ENCODE measurements at places on chromosomes 4 and X. TPM values are rescaled to one million over a fixed set of nuclear protein-coding genes. Genes with fewer than 3 reads are reported as not detected.
A peak's percentile ranks its signal among the peaks of the same experiment; 100 is the strongest.

The GPR143 gene
- total RNA-seq, result 7.9 TPM

The PFKFB1 gene
- total RNA-seq, result 0.31 TPM

The NALF2 gene
- total RNA-seq, result 11.2 TPM

The H2AZ1 gene
- total RNA-seq, result 811 TPM

GRCh38 chrX:45781901-45782553 is 581.4 kb upstream of the DIPK2B start:
- no peak for DNase-seq

GRCh38 chr4:74531963-74532794 is 87.2 kb downstream of the AREG start:
- DNase-seq, result peak; percentile 31

DNA sequence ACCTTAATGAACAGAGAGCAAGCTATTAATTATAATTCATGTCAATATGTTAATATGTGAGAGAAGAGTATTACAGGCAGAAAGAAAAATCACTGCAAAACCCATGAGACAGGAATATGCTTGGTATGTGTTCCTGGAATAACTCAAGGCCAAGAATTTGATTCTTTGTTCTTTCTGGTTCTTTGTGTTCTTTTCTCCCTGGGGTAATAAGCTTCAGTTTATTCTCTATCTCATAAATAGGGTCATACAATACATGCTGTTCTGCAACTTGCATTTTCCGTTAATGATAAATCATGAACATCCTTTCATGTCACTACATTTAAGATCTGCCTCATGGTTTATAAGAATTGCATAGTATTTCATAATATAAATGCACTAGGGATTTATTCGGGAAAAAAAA is 16.8 kb upstream of the THOC2 start:
- no peak for DNase-seq

- DNase-seq, result no peak
These were observed 40.8 kb downstream of the STK26 start for GRCh38 chrX:132063862-132064261.

DNA sequence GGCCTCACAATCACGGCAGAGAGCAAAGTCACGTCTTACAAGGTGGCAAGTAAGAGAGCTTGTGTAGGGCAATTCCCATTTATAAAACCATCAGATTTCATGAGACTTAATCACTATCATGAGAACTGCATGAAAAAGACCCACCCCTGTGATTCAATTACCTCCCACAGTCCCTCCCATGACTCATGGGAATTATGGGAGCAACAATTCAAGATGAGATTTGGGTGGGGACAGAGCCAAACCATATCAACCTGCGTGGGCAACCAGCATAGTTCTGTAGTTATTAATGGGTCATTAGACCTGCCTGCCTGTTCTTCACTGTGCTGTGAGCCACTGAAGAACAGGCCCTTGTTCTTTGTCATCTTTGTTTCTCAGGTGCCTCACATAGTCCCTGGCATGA is 593.7 kb upstream of the BOD1L1 start:
- DNase-seq, result no peak

DNA sequence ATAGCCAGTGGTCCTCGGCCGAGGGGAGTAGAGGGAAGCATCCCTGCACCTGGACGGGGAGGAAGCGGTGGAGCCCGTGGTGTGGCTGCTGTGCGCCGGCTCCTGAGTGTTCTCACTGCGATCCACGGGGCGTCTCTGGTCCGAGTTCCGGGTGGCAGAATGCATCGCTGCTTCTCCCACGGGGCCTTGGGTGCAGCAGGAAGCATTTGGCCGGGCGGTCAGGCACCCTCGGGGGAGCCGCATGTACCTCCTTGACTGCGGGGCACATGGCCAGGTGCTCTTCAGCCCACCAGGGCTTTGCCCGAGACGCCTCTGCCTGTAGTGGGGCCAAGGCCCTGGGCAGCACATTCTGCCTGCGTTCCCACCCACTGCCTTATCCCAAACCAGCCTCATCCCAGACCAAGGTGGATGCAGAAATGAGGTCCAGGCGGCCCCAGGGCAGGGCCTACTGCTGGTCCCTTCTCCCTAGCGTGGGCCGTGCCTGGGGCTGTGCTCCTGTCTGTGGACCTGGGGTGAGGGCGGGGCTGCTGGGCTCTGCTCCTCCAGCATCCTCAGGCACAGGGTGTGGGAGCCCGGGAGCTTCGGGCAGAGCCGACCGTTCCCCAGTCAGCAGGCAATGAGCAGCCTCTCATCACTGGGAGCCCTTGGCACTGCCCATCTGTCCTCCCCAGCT is 27.5 kb downstream of the NKX1-1 start:
- no peak for DNase-seq

DNA sequence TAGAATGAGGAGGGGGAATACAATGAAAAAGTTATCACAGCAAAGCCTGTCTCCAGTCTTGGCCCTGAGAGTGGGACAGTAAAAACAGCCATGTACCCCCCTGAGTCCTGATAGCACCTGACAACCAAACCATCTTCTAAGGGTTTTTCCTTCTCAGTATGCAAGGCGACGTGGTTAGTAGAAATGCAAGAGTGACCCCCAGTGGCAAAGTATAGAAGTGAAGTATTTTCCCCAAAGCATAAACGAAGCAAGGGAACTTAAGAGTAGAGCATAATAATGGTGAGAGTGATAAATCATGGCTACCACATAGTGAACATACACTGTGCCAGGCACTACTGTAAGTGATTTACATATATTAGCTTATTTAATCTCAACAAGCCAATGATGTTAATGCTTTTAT is 52.8 kb downstream of the FAM47C start:
- peak; percentile 38 for DNase-seq
